GM12878 (cell line): ENCODE measurements at places on chromosomes 12 and 14. TPM values are rescaled to one million over a fixed set of nuclear protein-coding genes. Genes with fewer than 3 reads are reported as not detected.

- DNase-seq = no peak
Measured at GRCh38 chr12:85004204-85004603, 31.9 kb downstream of the TSPAN19 start.

Gene TSPAN8
- total RNA-seq = 0.27 and 0.49 TPM in 2 replicates

- DNase-seq = no peak
Measured at GRCh38 chr12:39618701-39619100, 902 bp downstream of the ABCD2 start.

Gene SDR9C7
- total RNA-seq = not detected in 2 replicates

- DNase-seq = no peak
Measured at GRCh38 chr14:22830443-22831010, 840 bp downstream of the MRPL52 start.

- DNase-seq = no peak
Measured at GRCh38 chr12:102408487-102409297, 71.7 kb downstream of the IGF1 start.

DNA sequence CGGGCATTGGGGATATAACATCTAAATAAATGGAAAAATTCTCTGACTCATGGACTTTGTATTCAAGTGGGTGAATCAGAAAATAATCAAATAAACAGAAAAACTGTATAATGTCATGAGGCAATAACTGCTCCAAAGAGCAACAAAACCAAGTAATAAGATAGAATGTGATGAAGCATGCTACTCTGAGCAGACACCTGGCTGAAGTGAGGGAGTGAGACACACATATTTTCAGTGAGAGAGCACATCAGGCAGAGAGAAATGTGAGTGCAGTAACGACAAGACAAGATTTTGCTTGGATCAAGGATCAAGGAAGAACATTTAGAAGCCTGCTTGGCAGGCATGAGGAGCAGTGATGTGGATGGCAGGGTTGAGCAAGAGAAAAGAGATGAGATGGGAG, 75.8 kb upstream of the CCDC91 start:
- no peak for DNase-seq

Gene KRT3
- not detected in 2 replicates for total RNA-seq

GRCh38 chr12:31248815-31249214, 77.1 kb downstream of the SINHCAF start:
- no peak for DNase-seq

DNA sequence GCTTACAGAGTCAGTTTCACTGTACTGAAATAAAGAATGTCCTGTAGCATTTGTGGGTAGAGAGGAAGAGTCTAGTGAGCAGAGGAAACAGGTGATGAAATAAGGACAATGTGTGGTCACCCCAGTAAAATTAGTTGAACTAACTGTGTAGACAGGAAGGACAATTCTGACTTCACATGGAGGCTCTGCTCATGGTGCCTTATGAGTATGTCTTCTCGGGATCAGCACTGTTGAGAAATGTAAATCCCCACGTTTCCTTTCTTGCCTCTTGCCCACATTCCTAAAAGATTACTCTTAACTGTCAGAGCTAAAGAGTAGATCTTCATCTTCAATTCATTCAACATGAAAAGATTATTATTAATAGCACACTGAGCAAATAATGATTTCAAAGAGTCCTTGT, 113.2 kb upstream of the FLRT2 start:
- no peak for DNase-seq

GRCh38 chr14:61417141-61417540, 95.8 kb downstream of the PRKCH start:
- DNase-seq = no peak

DNA sequence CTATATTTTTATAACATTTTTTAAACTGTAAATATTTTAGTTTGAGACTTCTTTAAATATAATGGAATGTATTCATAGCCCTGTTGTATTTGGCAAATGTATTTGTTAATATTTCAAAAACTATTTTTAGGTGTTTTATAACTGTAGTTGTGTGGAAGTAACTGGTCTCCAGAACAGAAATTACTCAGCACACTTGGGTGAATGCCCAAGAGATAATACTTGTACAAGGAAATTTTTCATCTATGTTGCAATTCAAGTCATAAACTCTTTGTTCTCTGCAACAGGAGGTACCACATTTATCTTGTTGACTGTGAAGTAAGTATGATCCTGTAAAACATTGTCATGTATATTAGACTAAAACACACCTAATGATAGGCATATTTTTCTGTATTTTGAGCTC, 72.8 kb downstream of the SLCO1B3 start:
- no peak for DNase-seq

- DNase-seq = no peak
Measured at GRCh38 chr12:49201595-49202295, 12.9 kb upstream of the TUBA1A start.

Gene TGM1
- 4.6 and 5.9 TPM in 2 replicates for total RNA-seq

DNA sequence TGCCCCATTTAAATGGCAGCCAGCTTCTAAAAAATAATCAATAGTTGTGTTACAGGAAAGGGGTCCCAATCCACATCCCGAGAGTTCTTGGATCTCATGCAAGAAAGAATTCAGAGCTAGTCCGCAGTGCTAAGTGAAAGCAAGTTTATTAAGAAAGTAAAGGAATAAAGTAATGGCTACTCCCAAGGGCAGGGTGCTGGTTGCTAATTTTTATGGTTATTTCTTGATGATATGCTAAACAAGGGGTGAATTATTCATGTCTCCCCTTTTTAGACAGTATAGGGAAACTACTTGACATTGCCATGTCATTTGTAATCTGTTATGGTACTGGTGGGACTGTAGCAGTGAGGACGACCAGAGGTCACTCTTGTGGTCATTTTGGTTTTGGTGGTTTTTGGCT, 591.3 kb downstream of the LRFN5 start:
- no peak for DNase-seq

Gene PRH1
- total RNA-seq = 9.2 and 11.6 TPM in 2 replicates

GRCh38 chr14:24231263-24232120, 675 bp downstream of the NEDD8 start:
- DNase-seq = no peak

Gene KRT75
- not detected in 2 replicates for total RNA-seq

Gene USP30
- total RNA-seq = 6.6 and 7.2 TPM in 2 replicates

Gene APOF
- total RNA-seq = not detected in 2 replicates

Gene DBX2
- not detected in 2 replicates for total RNA-seq

DNA sequence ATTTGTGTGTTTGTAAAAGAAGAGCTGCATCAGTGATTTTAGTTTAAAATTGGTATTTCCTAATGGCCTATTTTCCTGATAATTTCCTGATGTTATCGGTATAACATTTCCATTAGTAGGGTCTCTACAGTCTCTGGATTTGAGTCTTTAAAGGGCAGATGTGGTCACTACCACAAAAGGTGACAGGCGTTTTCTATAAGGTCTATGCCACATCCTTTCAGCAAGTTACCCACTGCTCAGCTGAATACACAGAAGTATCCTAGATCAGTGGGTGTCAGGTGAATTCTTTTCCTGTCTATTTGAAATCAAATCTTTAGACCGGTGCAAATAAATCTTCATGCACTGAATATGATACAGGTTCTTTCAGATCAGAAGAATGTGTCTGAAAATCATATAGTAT, 90.2 kb downstream of the LIN7A start:
- no peak for DNase-seq

DNA sequence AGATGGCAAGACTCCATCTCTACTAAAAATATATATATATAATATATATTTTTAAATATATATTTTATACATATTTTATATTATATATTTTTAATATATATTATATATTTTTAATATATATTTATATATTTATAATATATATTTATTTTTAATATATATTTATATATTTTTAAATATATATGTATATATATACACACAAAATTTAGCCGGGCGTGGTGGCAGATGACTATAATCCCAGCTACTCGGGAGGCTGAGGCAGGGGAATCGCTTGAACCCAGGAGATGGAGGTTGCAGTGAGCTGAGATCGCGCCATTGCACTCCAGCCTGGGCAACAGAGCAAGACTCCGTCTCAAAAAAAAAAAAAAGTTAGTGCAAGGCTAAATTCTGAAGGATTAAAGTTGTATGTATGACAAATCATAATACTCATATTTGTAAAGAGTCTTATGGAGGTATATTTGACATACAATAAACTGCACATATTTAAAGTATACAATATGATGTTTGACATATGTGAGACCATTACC, 7.7 kb upstream of the TDG start:
- no peak for DNase-seq

Gene PELI2
- total RNA-seq = 0.05 TPM in 2 replicates

- DNase-seq = no peak
Measured at GRCh38 chr14:37843954-37844607, 248.7 kb downstream of the TTC6 start.

GRCh38 chr12:120118321-120119061, 1.9 kb upstream of the RAB35 start:
- no peak for DNase-seq

- no peak for DNase-seq
Measured at GRCh38 chr14:53127151-53127550, 26.0 kb downstream of the DDHD1 start.

GRCh38 chr14:68340262-68340661, 452.6 kb downstream of the ZFP36L1 start:
- DNase-seq = no peak

GRCh38 chr12:122167356-122167925, 6.6 kb downstream of the IL31 start:
- DNase-seq = no peak

DNA sequence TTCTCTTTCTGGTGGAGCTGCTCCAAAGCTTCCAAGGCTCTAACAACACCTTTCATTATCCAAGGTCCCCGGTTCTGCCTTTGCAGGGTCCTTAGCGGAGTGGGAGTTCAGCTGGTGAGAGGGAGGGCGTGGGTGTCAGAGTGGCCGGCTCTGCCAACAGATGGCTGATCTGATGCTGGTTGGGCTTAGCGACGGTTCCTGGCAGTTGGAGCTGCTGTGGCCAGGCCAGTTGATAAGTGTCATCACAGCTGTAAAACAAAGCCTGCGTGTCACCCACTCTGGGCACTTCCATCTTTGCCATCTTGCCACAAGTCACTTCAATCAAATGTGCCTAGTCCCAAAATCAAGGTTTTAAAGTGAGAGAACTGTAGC, 36.3 kb downstream of the RIN3 start:
- no peak for DNase-seq

DNA sequence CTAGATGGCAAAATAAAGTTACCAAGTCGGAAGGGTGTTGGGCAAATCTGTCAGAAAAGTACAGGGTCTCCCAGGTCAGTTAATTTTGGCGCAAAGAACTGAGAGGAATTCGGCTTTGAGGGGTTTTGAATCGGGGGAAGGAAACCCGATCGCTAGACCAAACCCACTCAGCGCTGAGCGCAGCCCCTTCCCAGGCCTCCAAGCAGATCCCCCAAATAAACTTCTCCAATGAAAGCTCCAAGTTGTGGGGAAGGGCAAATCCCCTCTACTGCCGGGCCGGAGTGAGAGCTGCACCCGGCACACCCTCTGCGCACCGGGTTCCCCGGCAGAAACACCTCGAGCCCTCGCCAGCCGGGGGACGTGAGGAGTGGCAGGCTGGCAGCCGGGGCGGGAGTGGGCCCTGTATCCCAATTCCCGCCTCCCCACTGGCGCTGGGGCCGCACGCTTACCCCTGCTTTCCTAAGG, 441 bp downstream of the E2F7 start:
- DNase-seq = no peak

GRCh38 chr12:47808050-47808449, 11.7 kb downstream of the HDAC7 start:
- peak; percentile 43 for DNase-seq

GRCh38 chr14:44041700-44042099, 465.4 kb downstream of the FSCB start:
- no peak for DNase-seq

DNA sequence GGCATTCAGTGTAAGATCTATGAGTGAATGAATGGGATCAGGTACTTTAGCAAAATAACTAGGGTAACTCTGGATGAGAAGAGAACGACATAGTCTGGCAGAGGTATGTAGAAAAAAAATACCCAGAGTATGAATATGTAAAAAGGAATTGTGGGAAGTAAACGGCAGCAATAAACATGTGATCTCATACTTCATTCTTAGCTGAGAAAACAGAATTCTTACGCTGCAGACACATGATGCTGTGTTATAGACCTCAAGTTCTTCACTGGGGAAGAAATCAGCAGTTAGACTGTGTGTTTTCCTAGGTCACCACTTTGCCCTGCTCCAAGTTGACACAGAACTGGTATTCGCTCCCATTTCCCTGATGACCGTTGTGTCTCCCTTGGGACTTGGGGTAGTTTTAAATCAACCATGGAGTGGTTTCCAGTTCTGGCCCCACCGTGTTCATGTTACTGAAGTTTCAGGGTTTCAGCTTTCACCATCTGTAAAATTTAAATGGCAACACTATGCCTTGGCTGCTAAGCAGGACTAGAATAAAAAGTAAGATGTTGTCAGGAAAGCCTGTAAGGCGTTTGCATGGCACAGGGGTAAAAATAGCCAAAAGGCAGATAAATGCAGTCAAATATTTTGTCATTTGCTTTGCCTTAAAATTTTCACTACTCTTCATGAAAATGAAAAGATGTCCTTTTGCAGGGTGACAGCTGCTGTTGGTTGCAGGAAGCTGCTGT, 223.7 kb downstream of the PELI2 start:
- no peak for DNase-seq

DNA sequence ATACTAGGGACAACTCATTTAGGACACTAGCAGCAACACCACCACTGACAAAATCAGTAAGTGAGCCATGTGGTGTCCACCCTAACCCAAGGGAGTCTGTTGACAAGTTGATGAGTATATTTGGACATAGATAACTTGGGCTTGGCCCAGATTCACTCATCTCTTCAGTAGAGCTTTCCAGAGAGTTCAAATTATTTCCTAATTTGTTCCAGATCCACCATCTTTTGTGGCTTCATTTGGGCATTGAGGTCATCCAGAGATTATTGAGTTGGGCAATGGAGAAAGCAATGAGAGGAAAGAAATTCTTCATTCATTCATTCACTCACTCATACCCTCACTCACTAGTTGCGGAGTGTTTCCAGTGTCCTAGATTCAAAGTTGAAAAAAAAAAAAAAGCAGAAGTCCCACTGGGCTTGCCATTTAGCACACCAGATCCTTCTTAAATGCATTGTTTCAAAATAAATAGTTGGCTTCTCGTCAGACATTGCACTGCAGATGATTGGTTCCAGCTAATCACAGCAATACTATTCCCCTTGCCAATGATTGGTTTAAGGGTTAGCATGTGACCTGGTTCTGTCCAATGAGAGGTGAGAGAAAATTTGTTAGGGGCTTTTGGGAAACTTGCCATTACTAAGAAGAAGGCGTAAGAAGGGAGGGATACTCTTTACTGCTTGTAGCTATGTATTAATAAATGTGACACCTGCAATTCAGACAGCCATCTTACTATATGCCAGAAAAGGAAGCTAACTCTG, 31.8 kb upstream of the WSCD2 start:
- no peak for DNase-seq
